GM12864 (cell line): ENCODE measurements at places on chromosomes 11 and 22.

- no peak for DNase-seq
These were observed 159.1 kb downstream of the PGR start for GRCh38 chr11:100970283-100971164.

GRCh38 chr22:23769321-23769965 is 1.7 kb upstream of the CHCHD10 start:
- no peak for DNase-seq

- DNase-seq, result no peak
These were observed 140.2 kb downstream of the SPATA19 start for GRCh38 chr11:133705074-133705648.

DNA sequence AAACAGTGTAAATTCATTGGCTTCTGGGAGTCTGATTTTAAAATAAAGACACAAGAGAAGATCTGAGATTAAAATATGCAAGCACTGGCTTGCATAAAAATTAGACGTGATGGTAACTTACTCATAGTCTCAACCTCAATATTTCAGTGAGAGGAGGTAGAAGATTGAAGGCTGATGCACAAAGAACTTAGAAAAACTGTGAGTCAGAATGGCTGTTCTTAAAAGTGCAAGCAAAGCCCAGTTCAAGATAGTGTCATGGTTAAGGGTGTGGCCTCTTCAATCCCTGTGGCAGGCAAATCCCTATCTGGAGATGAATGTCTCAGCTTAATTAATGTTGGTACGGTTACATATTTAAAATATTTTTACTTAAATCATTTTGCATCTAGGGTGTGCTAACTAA is 33.6 kb upstream of the FIBIN start:
- DNase-seq, result no peak

GRCh38 chr11:33775467-33775807 is 1.1 kb upstream of the FBXO3 start:
- no peak for DNase-seq

DNA sequence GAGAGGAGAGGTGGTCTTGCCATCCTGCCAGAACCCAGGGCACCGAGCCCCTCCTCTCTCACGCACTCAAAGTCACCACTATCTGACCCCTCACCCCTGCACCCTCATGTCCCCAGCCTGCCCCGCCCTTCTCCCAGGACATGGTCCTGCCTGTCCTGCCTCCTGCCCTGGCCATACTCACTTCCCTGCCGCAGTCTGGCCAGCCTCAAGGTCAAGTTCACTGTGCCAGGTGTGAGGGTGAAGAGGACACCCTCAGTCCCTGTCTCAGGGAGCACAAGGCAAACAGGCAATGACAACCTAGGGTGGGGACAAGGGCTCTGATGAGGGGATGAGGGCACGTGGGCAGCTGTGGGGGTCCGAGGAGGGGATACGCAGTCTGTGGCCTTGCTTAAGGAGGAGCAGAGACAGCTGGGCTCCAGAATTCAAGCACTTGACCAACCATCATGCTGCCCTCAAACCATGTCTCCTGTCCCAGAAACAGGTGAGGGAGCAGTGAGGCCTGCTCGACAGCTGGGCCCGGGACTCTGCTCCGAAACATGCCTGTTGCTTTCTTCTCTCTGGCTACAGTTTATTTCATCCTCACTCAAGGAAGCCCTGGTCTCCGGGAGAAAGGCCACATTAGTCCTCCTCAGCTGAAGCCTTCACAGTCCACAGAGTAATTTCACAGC is 36.6 kb downstream of the PDGFB start:
- DNase-seq, result no peak

- DNase-seq, result no peak
These were observed 17.5 kb downstream of the RELT start for GRCh38 chr11:73393479-73394415.

- DNase-seq, result no peak
These were observed 9.0 kb downstream of the SYT7 start for GRCh38 chr11:61571869-61572268.

GRCh38 chr22:17570851-17571631 is 7.7 kb downstream of the SLC25A18 start:
- DNase-seq, result no peak

- DNase-seq, result no peak
These were observed 475 bp downstream of the PITPNB start for GRCh38 chr22:27918341-27919221.

GRCh38 chr11:116556483-116556882 is 216.3 kb downstream of the BUD13 start:
- no peak for DNase-seq

- peak; percentile 80 for DNase-seq
These were observed at the start of gene APOBEC3B for GRCh38 chr22:38981992-38982927. TSS of gene APOBEC3B (plus strand) at chr22:38982347. CDS start at chr22:38982454, 107 bp downstream.

DNA sequence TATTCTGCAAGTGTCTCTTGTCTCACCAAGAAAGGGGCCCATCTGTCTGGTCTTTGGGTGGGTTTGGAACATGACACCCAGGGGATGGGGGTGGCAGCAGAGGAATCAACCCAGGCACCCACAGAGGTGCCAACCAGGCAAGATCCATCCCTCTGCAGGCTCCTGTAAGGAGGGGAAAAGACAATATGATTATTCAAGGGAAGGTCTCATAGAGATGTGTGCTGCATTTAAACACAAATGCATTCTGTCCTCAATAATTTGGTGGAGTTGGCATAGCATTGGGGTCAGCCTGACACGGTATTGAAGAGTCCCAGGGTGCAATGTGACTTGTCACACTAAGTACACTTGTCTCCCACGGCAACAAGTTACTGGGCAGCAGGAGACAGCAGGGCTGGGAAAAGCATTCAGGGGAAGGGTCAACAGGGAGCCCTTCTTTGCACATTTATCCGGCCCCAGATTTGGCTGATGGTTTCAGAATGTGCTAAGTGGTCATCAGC is 33.1 kb upstream of the SPON1 start:
- DNase-seq, result no peak

DNA sequence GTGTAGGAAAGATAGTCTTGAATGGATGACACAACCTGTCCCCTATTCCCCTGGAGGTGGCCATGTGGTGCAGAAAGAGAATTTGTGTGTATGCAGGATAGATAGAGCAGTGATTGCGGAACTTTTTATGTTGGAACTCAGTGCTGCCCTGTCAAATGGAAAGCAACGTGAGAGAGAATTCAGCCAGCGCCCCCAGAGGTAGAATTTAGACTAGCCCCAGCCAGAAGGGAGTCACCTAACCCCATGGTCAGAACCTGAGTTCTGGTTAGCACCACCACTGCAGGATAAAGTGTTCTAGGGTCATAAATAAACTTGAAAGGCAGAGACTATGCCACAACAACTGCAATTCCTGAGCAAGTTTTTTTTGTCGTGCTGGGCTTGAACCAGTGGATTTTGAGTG is 152.9 kb upstream of the GRIA4 start:
- no peak for DNase-seq

DNA sequence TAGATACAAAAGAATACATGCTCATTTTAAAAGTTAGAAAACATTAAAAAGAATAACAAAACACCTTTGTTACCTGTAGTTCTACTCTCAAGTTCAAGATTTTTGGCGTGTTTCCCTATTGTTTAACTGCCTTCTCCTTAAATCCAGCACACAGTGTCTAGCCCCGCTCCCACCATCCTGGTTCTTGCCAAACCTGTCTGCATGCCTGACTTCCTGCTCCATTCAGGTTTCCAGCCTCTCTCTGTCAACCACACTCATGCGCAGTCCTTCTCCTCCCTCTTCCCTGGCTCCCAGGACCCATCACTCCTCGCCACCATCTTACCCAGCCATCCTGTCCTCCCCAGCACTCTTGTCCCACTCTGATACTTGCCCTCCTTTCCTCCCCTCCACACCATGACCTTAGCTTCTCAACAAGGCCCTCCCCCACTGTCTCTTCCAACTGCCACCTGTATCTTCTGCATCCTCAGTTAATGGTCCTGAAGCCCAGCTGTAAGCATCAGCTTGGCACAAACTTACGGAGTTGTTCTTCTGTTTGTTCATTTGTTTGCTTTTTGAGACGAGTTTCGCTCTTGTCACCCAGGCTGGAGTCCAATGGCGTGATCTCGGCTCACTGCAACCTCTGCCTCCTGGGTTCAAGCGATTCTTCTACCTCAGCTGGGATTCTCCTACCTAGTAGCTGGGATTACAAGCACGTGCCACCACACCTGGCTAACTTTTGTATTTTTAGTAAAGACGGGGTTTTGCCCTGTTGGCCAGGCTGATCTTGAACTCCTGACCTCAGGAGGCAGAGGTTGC is 7.5 kb upstream of the MYH9 start:
- no peak for DNase-seq

- DNase-seq, result no peak
These were observed 37.2 kb downstream of the TMEM123 start for GRCh38 chr11:102415304-102415916.

- DNase-seq, result no peak
These were observed 397.0 kb downstream of the ETS1 start for GRCh38 chr11:128190312-128190711.

GRCh38 chr11:108494182-108494581 is 4.0 kb downstream of the POGLUT3 start:
- no peak for DNase-seq

DNA sequence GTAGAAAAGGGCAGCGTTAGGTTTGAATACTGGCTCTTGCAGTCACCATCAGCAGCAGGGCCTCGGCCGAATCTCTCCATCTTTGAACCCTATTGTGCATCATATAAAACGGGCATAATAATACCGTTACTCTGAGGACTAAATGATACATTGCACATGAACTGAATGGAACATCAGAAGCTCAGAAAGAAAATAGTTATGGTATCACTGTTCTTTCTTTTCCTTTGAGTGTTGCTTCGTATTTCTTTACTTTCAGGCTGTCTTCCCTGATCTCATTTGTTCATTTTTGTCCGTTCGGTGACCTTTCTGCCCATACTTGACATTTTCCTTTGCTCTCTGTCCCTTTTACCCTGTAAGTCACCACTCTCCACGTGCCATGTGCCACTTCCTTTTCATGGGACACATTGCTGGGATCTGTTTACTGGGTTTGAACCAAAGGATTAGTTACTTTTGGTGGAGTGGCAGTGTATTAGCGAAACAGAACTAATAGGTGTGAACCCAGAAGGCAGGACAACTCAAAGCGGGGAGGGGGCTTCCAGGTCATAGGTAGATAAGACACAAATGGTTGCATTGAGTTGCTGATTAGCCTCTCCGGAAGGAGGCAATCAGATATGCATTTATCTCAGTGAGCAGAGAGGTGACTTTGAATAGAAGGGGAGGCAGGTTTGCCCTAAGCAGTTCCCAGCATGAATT is 717 bp upstream of the ZNF202 start:
- no peak for DNase-seq

DNA sequence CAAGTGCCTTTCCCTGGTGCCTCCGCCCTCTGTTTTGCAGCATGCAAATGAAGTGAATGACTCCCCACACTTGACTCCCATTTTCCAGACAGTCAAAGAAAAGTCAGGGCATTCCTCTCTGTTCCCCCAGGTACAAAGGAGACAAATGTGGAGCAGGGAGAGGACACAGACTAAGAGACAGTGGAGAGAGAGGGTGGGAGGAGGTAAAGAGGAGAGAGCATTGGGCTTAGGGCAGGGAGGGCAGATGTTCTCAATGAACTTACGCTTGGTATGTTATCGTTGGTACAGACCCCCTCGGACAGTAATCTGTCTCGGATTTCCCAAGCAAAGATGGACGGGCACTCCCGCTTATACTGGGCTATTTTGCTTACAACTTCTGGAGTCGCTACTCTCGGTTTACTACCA is 9.8 kb downstream of the PAX6 start:
- no peak for DNase-seq

GRCh38 chr22:46021577-46021976 is 44.6 kb upstream of the WNT7B start:
- no peak for DNase-seq

GRCh38 chr22:49448526-49448925 is 379.1 kb downstream of the BRD1 start:
- no peak for DNase-seq

- DNase-seq, result no peak
These were observed 18.1 kb upstream of the SCGB1A1 start for GRCh38 chr11:62400760-62401159.

DNA sequence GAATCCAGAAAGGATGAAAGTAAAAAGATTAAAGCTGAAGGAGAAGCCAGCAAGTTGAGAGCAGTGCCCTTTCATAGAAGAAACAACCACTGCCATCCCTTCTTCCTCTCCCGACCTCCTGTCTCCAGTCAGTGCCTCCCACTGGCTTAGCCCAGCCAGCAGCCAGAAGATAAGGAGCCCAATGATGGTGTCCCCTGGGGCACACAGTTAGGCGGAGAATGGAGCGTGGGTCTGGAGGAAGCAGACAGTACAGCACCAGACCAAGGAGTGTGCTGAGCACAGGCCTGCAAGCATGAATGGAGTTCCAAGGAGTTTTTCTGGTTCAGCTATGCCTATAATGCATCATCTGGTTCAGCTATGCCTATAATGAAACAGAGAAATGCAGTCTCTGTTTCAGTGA is 54.3 kb upstream of the TNRC6B start:
- DNase-seq, result no peak

- no peak for DNase-seq
These were observed 12.1 kb downstream of the CPT1A start for GRCh38 chr11:68829581-68829980.

DNA sequence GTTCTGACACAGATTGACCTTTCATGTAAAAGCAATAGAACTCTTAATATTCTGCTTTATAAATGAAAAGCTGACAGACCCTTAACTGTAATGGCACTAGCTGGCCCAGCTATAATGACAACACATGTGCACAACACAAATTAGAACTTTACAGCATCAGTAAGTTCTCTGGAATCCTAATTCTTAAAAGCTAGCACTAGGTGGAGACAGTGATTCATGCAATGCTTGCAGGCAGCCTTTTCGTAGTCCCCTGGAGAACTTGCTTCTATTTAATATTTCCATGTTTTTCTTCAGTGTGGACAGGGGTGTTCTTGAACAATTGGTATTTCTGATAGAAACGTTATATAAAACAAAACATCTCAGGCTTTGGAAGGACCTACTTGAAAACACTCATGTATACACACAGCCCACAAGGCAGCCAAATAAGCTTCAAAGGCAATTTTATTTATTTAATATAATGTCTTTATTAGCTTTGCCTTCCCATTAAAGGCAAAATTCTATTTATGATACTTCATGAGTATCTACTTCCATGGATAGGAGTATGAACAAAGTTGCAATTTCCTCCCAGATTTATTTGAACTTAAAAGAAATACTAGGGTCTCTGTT is 374.3 kb upstream of the MPPED2 start:
- DNase-seq, result no peak

GRCh38 chr22:23061471-23062280 is 8.6 kb upstream of the GNAZ start:
- no peak for DNase-seq

- DNase-seq, result no peak
These were observed 864 bp upstream of the EHBP1L1 start for GRCh38 chr11:65574811-65575567.

DNA sequence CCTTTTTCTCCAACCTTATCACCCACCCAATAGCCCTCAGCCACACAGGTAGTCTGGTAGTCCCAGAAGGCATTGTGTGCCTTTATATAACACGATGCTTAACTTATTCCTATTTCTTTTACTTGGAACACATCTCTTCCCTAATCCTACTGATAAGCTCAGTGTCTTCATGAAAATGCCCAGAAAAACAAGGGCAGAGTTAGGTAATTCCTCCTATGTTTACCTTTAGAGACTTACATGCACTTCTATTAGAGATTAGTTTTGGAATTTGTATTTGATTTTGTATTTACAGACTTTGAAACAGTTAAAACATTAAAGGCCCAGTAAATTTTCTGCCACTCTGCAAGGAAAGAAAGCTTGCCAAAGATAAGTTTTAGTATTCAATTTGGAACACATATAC is 637.8 kb upstream of the CCDC90B start:
- no peak for DNase-seq
